Heart right ventricle (tissue), 16 donors: ENCODE measurements at places on chromosomes 5 and 9. TPM values are rescaled to one million over a fixed set of nuclear protein-coding genes. Genes with fewer than 3 reads are reported as not detected.

Gene DAB2IP
- 60.4 TPM for total RNA-seq

Gene ZBTB26
- total RNA-seq = 3.0 TPM

Gene CDH6
- total RNA-seq = 6.9 TPM

Gene PTGDS
- 3,349 TPM for total RNA-seq

DNA sequence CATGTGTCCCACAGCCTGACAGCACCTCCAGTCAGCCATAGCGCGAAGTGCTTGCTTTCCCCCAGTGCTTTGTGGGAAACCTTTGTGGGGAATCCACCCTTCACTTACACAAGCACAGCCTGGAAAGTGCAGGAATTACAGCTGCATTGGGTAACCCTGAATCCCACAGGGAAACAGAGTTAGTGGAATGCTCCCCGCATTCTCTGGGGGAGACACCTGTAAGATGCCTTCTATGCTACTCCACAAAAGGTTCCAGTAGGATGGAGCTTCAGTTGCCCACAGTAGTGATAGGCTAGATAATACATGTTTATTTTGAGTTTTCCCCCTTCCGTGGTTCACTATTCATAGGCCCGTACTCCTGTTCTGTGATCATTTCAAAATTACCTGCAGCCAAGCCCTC, 60.3 kb downstream of the TLE4 start:
- DNase-seq = no peak

DNA sequence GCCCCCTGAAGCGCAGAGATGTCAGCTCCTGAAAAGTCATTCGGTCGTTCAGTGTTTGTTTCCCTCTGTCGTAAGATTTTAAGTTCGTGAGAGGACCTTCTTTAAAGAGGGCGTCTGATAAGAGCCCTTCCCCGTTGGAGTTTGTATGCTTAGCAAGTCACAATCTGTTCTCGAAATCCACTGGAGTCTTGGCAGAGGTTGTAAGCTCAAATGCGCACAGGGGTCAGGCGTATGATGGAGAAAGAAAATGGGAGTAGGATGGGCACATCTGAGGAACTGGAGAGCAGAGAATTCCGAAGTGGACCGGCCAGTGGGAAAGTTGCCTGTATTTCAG, 710 bp downstream of the HSD17B4 start:
- no peak for DNase-seq

GRCh38 chr5:17241635-17242034, 24.2 kb downstream of the BASP1 start:
- DNase-seq = no peak

GRCh38 chr9:120383999-120384924, 195.7 kb downstream of the CDK5RAP2 start:
- no peak for DNase-seq

GRCh38 chr5:14179446-14179845, 36.3 kb downstream of the TRIO start:
- no peak for DNase-seq

- no peak for DNase-seq
Observed at GRCh38 chr5:34007201-34007620, 639 bp downstream of the AMACR start.

DNA sequence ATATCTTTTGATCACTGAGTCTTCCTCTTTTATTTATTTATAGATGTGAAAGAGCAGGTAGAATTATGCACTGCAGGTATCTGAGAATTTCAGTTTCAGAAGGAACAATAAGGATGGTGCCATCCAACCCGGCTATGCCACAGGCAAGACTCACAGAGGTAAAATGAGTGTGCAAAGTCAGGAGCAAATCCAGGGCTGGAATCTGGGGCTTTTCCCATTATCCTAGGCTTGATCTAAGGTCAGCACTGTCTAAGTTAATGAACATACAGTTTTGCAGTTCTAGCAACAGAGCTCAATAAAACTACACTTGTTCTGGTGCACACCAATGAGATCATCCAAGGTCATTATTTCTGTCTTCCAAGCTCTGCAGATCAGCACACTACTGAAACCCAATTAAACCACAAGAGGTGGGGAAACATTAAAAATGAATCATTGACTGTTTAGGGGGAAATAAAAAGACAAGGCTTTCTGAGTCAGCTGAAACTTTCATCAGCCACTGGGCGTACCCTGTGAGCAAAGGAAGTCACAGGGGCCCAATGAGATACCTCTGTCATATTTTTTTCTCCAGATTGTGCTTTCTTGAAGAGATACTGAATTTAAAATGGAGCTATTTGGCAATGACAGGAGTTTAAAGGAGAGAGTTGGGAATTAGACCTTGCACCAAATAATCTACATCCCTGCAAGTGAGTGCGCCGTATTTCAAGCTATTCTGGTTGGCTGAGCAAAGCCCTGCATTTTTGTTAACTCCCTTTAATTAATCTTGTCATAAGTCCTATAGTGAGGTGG, 662.2 kb upstream of the ZNF608 start:
- DNase-seq = no peak

GRCh38 chr9:104984121-104984520, 56.2 kb upstream of the ABCA1 start:
- no peak for DNase-seq

- no peak for DNase-seq
Observed at GRCh38 chr5:142191776-142192175, 83.2 kb downstream of the NDFIP1 start.

GRCh38 chr5:103785569-103785968, 223.0 kb upstream of the NUDT12 start:
- DNase-seq = no peak

DNA sequence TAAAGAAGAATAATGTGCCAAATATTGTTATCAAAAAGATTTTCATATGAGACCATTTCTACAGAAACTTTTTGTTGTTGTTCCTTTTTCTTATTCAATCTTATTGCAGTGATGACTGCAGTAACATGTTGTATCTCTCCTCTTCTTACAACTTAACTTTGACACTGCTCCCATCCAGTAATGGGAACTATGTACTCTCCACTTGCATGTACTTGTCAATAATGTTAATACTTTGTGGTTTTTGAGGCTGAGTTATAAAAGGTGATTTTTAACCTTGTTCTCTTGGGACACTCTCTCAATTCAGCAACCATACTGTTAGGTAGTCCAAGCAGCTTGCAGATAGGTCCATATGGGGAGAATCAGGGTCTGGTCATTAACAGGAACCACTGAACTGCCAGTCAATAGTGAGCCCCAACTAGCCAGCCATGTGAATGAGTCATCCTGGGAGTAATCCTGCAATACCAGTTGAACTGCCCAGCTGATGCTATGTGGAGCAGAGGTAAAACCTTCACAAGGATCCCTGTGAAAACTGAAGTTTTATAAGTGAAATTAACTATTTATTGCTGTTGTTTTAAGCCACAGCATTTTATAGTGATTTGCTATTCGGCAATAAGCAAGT, 199.6 kb upstream of the DAB2 start:
- no peak for DNase-seq

DNA sequence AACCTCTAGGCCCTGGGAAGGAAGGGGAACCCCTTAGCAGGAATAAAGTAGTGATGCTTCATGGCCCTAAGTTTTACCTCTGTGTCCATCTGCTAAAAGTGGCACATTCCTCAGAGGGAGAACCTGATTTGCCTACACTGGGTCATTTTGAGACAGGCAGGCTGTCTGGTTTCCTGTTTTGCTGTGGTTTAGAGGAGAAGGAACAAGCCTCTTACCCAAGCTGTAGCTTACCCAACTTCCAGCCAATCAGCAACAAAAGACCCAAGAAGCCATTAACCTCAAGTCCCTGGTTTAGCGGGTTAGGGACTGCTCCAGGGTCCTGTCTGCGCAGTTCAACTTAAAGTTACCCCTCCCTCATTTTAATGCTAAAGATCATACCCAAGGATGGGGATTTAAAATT, 411.0 kb downstream of the MAT2B start:
- no peak for DNase-seq

GRCh38 chr5:36607114-36607571, 737 bp downstream of the SLC1A3 start:
- peak; percentile 37 for DNase-seq

- DNase-seq = no peak
Observed at GRCh38 chr5:170368586-170368985, 20.6 kb downstream of the KCNMB1 start.

DNA sequence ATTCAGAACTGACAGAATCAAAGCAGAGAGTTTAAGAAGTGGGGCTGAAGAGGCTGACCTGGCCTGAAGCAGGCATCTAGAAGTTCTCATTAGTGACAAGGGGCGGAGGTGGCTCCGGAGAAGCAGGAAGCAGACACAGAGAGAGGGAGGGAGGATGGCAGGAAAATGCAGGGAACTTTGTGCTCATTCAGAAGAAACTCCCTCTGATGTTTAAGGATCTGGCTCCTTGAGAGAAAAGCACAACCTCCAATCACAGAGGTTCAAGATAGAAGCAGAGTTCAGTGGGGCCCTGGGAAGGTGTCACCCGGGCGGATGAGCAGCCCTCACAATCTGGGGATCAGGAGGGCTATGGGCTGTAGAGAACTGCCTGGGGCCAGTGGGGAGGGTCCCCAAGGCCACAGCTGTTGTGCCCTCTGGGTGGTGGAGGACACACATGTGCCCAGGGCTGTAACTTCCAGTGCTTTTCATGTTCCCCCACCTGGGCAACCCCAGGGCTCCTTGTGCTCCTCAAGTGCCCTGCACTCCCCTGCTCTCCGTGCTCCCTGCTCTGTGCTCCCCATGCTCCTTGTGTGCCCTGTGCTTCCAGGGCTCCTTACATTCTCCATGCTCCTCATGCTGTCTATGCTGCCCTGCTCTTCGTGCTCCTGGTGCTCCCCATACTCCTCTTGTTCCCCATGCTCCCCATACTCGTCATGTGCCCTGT, 51.4 kb downstream of the TRIP13 start:
- no peak for DNase-seq

GRCh38 chr9:101737705-101738565, 512 bp downstream of the GRIN3A start:
- DNase-seq = no peak

DNA sequence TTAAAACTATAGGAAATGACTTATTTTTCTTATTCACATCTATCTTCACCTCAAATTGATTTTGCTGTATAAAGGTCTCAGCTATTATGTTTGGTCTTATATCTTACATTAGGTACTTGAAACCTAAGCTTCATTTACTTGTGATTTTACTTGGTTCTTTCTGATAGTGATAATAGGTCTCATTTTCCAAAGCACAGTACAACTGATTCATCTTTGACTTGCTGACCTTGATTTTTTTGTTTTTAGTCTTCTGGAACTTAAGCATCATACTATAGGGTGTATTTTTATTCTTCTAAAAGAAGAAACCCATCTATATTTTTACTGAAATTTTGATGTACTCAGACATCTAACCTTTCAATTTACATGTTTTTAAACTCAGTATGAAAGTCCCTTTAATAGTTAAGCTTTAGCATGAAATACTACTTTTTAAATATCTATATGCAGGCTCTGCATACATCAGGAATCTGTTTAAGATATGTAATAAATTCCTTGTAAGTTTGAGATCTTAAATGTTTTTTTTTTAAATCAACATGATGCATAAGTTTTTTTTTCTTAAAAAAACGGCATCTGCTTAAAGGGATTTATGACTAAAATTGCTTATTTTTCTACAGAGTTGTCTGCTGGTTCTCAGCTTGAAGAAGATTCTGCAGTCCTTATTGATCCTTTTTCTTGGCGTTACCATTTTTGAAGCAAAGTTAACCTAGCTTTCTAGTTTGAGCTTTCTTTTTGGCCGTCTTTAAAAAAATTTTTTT, 13.3 kb downstream of the MATR3 start:
- no peak for DNase-seq

DNA sequence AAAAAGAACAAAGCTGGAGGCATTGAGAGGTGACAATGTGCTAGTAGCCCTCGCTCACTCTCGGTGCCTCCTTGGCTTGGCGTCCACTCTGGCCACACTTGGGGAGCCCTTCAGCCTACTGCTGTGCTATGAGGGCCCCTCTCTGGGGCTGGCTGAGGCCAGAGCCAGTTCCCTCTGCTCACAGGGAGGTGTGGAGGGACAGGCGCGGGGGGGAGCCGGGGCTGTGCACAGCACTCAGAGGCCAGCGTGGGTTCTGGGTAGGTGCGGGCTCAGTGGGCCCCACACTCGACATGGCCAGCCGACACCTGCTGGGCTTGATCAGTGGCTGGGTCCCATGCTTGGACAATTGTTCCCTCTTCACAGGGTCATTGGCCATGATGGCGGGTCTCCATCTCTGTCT, 202.5 kb upstream of the GRAMD2B start:
- no peak for DNase-seq

- DNase-seq = peak; percentile 4
Observed at GRCh38 chr9:93681269-93682154, 105.1 kb downstream of the PHF2 start.

- DNase-seq = no peak
Observed at GRCh38 chr5:34598177-34598794, 57.8 kb upstream of the RAI14 start.
